Stimulated activated CD4-positive, alpha-beta T cell treated with anti-CD3 and anti-CD28 coated beads, Interleukin-2, amount 100 ng/mL, for 48 hours (primary cell): ENCODE measurements at places on chromosomes 11 and 22.
A peak's percentile ranks its signal among the peaks of the same experiment; 100 is the strongest.

- DNase-seq: no peak
Observed at GRCh38 chr11:95792700-95793099, 2.4 kb downstream of the CEP57 start.

DNA sequence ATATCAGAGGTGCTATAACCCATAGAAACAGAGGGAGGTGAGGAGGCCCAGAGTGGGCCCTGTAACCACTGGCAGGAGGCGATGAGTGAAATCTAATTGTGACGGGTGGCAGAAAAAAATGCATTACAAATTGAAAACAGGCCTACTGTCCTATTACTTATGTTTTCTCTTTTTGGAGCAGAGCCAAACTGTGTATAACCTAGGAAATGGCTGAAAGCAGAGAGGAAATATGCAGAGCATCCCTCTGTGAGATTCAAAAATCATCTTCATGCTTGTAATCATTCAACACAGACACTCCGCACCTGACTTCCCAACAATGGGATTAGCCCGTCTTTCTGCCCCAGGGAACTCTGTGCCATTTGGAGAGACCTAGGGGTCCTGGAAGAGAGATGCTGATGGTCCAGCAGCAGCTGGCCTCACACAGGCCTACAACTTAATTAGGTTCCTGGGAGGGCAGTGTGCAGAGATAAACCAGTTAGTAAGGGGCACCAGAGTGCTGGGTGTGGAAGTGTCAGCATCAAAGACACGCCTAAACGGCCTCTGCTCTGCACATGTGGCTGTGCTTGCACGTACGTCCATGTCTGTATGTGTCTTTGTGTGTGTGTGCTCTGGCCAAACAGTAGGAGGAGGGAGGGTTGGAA is 41.8 kb downstream of the MAP6 start:
- no peak for DNase-seq

GRCh38 chr11:112794331-112794846 is 166.8 kb upstream of the NCAM1 start:
- DNase-seq: no peak

GRCh38 chr22:37260901-37261336 is 16.9 kb upstream of the RAC2 start:
- peak; percentile 61 for DNase-seq

DNA sequence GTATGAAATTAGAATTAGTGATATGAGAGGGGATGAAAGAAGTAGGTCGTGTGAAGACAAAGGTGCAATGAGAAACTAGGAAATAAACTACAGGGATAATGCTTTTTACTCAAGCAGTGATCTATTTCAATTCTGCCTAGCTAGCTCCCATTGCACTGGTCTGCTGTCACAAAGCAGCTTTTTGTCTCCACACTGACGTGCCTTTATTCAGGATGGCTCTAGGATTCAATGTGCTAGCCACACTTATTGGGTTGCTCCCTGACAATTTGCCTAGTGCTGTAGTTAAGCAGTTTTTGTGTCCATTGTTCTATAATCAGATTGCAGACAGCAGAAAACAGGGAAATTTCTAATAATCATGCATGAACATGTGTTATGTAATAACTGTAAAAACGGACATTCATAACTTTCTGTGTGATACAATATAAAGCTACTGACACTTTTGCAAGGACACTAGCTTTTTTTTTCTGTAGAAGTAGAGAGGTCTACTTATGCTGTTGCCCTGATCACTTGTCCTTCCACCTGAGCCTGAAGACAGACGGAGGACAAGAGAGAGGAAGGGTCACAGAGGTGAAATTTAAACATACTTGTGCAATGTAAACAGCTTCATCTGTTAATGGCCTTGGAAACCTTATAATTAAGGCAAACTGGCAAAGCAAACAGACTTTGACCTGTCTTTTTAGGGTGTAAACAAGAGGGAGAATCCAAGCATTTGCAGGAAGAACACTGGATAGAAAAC is 269.6 kb downstream of the LRRC4C start:
- DNase-seq: no peak

DNA sequence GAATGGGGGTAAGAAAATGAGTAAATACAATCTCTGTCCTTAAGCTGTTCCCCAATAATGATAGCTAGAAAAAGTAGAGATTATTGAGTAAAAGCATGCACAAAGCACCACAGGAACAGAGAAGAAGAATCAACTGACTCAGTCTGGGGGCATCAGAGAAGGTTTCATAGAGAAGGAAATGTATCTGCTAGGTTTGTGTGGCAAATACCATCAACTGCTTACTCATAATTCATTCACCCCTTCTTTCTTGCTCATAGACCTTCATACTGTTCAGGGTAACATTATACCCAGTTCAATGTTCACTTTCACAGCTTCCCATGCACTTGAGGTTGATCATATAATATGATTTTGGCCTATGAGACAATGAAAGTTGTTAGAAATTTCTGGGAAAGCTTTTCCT is 85.2 kb upstream of the SCUBE2 start:
- DNase-seq: no peak

DNA sequence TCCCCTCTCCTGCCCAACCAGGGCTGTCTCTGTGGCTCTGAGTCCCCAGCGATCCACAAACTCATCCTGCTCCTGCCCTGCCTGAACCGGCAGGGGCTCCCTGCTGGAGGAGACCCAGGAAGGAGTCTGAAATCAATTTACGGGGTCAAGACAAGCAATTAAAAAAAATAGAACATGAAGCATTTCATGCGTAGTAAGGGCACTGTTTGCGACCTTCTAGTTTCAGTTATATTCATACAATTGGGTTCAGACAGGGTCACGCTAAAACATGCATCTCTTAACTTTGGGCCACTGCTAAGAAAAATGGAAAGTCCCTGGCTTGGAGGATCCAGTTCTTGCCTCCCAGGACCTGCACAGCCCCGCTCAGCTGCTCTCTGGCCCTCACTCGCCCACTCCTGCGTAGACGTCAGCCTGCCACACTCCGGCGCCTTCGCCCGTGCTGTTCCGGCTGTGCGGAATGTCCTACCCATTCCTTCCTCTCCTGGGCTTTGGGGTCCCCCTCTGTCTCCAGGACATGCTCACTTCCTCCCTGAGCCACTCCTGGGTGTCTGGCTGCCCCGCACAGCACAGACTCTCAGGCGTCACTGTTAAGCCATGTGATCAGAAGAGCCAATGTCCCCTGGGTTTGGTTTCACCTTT is 12.8 kb downstream of the NFAM1 start:
- no peak for DNase-seq

DNA sequence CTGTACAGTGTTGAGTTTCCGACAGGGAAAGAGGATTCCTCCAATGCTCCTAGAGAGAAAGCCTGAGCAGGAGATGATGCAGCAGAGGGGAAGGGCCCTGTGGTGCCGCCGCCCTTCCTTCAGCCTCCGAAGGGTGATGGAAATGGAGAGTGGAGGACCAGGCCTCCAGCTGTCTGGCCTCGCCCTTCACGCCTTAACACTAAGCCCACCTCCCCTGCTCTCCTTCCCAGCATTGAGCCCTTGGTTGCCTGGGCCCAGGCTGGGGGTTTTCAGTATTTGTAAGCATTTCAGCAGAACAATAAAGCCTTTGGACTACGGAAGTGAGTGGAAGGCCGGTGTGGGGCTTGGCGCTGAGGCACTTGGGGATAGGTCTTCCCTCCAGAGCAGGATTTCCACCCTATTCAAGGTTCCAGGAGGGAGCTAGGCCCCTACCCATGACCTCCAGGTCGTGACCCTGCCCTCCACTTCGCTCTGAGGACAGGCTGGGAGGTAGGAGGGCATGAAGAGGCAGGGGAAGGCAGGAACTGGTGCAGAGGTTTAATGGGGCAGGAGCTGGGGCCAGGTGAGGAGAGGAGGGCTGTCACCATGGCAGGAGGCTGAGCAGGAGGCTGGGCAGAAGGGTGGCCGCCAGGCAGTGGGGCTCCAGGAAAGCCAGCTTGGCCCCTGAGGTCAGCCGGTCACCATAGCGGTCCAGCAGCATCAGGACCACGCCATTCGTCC is 21.6 kb downstream of the TREH start:
- DNase-seq: no peak
